ENCODE measurements at places on chromosomes 12 and 14.

- DNase-seq: peak; percentile 87
These were observed 4.1 kb upstream of the CCND2 start for GRCh38 chr12:4269279-4269991.

GRCh38 chr12:113116875-113117274, 18.7 kb downstream of the RASAL1 start:
- no peak for DNase-seq

GRCh38 chr12:47913081-47913480, 8.3 kb upstream of the VDR start:
- DNase-seq: no peak

GRCh38 chr12:116375278-116375842, 97.9 kb upstream of the MED13L start:
- no peak for DNase-seq

- DNase-seq: no peak
These were observed 107.9 kb upstream of the BCL2L14 start for GRCh38 chr12:11962860-11963259.

GRCh38 chr12:131507094-131507493, 203.8 kb upstream of the SFSWAP start:
- no peak for DNase-seq

- DNase-seq: no peak
These were observed 54.9 kb downstream of the HECTD4 start for GRCh38 chr12:112327209-112327938.

GRCh38 chr14:91891721-91892220, 24.4 kb upstream of the TC2N start:
- no peak for DNase-seq

GRCh38 chr12:40032433-40033241, 73.2 kb downstream of the SLC2A13 start:
- DNase-seq: no peak

GRCh38 chr12:89831310-89832095, 122.9 kb upstream of the ATP2B1 start:
- DNase-seq: no peak

DNA sequence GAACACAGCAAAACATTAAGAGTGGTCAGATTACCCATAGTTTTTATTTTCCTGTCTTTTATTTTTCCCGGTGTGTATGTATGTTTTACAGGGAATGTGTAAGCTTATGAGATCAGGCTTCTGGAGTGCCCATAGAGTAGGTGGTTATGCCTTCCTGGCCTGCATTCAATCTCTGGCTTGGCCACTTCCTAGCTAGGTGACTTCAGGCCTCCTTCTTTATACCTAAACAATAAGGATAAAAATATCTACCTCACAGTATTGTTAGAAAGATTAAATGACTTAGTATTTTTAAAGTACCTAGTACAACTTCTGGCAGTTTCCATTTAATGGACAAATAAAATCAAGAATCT, 42.4 kb downstream of the ITPR2 start:
- DNase-seq: no peak

DNA sequence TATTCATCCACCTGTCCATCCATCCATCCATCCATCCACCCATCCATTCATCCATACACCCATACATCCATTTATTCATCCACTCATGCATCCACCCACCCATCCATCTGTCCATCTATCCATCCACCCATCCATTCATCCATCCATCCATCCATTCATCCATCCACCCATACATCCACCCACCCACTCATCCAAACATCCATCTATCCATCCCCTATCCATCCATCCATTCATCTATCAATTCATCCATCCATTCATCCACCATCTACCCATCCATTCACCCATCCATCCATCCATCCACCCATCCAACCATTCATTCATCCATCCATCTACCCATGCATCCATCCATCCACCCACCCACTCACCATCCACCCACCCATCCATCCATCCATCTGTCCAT, 142.6 kb upstream of the SFSWAP start:
- DNase-seq: no peak

- DNase-seq: no peak
These were observed 903 bp downstream of the PARPBP start for GRCh38 chr12:102120886-102121285.
